ENCODE measurements at places on chromosomes 5 and 9.
A peak's percentile ranks its signal among the peaks of the same experiment; 100 is the strongest.

GRCh38 chr9:76704593-76705204, 59.5 kb upstream of the PCA3 start:
- peak; percentile 83 for DNase-seq

DNA sequence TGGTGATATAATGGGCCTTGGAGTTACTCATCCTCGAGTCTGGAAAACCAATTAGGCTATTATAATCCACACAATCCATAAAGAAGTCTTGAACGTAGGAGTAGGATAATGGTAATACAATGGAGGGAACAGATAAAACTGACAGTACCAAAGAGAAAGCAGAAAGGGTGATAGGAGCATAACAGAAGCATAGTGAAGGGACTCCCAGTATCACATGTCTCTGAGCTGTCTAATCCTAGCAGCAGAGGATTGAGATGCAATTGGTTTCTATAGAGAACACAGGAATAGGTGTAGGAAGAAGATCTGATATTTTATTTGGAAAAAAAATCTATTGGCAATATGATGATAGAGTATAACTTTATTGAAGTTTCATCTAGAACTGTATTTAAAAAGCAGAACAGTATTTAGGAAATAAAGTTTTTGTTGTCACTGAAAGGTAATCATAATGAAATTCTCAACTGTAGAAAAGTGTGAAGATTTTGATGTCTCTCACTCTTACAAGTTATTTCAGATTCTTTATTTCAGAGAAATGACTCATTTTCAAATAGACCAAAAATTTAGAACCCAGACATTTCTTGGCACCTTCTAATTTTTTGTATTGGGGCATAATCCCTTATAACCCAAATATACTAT, 25.4 kb downstream of the SRFBP1 start:
- DNase-seq = no peak

DNA sequence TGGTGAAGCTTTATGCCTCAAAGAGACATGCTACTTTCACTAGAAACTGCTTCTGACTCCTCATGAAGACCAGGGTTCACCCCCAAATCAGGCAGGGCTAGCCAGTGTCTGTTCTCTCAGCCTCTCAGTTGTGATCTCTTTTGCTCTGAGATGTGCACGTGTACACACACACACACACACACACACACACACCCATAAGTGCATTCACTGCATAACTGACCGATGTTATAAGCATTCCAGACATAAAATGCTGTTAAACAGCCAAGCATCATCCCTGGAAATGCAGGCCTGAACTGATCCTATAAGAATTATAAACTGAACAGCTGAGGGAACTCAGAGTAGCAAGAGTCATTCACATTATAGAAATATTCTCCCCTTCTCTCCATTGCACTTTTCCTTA, 85.0 kb downstream of the FSTL4 start:
- DNase-seq = no peak

DNA sequence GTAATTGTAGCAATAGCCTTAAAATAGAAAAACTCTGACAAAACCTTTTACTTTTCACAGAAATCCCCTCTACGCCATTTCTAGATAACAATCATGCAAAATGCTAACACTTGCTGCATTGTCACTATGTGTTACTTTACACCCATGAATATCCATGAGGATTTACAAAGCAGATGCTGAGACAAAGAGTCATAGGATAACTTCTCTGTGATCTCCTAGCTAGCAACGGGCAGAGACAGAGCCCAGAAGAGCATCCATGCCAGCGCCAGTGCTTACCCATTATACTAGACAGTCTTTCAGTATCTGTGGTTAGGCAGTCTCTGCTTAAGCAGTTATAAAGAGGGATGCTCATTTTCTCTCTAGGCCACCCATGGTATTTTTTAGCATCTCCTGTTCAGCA, 474.1 kb downstream of the CAAP1 start:
- no peak for DNase-seq

GRCh38 chr5:135246923-135247795, 151.9 kb downstream of the MACROH2A1 start:
- no peak for DNase-seq

DNA sequence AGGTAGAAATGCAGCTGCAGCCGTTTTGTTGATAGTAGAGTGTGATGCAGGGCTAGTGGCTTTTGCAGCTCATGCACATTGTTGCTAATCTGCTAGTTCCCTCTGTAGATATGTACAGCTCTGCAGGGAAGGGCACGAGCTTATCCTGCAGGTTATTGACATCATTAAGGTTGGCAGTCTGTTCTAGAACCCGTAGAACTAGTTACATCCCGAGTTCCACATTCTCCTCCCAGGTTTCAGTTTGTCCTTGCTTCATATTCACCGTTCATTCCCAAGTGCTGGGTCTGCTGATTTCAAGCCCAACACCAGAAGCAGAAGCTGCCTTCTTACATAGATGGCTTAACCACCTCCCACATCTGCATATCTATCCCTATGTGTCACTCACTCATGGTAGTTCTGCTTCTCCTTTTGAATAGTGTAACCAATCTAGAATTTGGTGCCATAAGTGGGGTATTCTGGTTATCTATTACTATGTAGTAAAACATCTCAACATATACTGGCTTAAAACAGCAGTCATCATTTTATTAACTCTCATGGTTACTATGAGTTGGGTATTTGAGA, 38.1 kb downstream of the CRHBP start:
- DNase-seq = no peak

- peak; percentile 90 for DNase-seq
Measured at GRCh38 chr5:132677191-132677590, 3.4 kb downstream of the IL4 start.

DNA sequence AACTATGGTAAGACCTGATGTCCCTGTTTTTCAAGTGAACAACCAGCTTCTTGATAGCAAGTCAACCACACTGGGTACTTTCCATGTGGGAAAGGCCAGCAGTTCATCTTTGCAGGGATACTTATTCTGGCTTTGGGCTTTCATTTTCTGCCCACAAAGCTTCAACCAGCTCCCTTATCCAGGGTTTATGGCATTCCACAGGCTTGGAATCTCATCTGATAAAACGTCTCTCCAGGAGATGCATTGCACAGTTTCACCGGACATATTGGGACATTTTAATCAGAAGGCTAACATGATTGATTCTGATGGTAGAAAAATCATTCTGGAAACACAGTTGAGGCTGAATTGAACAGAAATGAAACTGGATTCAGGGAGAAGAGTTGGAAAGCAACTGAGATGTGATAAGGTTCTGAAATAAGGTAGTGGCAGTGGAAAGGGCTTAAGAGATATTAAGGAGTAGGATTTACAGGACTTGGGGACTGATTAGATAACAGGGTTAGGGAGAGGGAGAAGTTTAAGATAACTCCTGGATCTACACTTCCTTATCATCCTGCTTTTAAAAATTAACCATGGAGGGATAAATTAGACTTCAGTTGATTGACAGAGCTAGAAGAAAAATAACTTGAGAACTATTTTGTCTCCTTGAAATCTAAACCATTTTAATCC, 195.8 kb upstream of the FBXL7 start:
- no peak for DNase-seq

- no peak for DNase-seq
Measured at GRCh38 chr9:7799944-7800285, 337 bp upstream of the DMAC1 start.

- no peak for DNase-seq
Measured at GRCh38 chr9:121308765-121309164, 40.8 kb downstream of the GSN start.

DNA sequence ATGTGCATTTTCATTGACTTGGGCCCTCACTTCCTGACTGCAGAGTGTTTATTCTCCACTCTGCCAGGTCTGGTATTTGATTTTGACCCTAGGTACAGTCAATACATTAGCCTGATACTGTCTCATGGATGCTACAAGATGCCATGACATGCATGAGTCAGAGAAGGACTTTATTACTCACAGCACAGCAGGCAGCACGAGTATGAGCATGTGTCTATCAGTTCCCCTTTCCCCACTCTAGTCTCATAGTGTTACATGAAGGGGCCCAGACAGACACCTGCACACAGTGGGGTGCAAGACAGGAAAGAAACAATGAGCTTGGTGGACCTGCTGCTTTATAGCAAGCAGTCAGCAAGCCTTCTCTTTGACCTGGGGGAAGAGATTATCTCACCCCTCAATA, 19.6 kb downstream of the ITGA2 start:
- peak; percentile 33 for DNase-seq

- peak; percentile 77 for DNase-seq
Measured at GRCh38 chr9:105608721-105609598, 51.0 kb downstream of the FKTN start.

GRCh38 chr9:133788819-133789717, 50.9 kb upstream of the SARDH start:
- DNase-seq = peak; percentile 85

- DNase-seq = no peak
Measured at GRCh38 chr9:22049411-22049810, 40.3 kb upstream of the CDKN2B start.

DNA sequence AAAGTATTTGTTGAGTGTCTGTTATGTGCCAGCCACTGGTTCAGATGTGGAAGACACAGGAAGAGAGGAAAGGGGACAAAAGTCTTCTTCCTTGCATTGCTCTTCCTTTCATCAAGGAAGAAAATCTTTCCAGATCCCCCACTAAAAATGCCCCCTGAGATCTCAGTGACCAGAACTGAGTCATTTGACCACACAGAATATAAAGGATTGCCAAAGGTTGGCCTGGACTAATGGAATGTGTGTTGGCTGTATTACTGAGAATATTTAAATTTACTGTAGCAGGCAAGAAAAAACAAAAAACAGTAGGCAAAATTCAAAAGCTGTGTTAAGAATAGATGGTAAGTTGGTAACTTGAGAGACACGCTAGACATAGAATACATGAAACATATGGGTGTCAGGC, 10.0 kb upstream of the SEPTIN8 start:
- no peak for DNase-seq

Measured in small intestine (tissue), 16 donors.